ENCODE measurements at places on chromosomes 13 and 19.

DNA sequence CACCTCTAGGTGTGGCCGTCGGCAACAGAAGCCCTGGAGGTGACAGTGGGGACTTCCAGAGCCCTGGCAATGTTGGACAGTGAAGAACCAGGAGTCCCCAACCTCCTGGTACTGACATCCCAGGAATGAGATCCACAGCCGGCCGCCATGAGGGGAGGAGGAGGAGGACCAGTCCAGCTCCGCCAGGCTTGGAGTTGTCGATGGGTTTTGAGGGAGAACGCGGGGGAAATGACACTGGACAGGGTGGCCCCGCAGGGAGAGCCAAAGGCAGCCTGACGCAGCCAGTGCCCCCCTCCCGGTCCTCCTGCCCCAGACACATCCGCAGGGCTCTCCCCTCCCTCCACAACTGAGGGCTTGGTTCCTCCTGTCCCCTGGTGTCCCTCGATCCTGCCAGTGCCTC, 57.9 kb downstream of the SPACA7 start:
- no peak for DNase-seq

GRCh38 chr13:96481482-96481881, 391.6 kb downstream of the HS6ST3 start:
- DNase-seq: no peak

- DNase-seq: no peak
These were observed 1135.0 kb downstream of the SLITRK1 start for GRCh38 chr13:82747291-82747690.

DNA sequence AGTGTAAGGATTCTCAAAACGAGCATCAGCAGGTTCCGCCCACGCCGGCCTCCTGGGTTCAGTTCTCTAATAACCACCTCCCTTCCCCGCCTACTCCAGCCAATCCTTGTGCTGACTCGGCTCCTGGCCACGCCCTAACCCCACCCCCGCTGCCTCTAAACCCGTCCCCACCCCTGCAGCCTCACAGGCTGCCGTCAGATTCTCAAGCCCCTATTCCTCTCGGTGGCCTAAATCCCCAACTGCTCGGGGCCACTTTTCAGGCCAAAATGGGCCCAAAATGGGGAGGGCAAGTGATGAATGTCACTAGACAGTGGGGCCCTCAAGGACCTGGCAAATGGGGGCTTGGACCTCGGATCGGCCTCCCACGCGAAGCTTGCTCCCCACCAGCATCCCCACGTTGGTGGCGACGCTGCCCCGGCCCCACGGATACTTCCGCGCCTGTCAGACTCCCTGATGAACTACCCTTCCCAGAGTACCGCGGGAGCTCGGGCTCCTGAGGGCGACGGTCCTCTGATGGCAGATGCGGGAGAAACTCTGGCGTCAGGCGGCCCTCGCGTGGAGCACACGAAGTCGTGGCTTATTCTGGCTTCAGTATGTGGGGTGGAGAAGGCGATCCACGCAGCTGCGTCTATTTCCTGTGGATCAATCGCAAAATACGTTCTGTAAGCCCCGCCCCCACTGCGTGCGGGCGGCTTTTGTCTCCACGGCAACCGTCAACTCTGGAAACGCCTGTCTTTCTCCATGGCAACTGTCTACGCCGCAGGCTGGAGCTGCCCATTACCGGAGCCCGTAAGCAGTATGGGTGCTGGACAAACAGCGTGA, 24.8 kb downstream of the ZNF473 start:
- DNase-seq: peak; percentile 58

GRCh38 chr19:31817971-31818797, 468.9 kb upstream of the TSHZ3 start:
- DNase-seq: no peak

DNA sequence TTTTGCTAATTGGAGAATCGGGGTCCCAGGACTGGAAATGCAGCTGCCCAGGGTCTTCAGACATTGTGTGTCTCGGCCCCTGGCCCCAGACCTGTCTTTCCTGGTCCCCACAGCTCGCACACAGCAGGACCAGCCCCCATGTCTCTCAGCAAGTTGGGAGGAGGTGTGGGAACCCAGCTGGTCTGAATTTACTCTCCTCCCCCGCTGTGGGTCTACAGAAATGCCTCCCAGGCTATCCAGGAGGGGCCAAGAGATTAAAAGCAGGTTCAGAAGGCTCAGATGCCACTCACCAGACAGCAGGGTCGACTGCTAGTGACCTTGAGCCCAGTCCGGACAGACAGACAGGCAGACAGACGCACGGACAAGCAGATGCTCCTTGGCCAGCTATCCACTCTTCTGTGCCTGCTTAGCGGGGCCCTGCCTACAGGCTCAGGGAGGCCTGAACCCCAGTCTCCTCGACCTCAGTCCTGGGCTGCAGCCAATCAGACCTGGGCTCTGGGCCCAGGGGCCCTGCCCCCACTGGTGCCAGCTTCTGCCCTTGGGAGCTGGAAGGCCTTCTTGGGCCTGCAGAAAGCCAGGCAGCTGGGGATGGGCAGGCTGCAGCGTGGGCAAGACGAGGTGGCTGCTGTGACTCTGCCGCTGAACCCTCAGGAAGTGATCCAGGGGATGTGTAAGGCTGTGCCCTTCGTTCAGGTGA, at the start of gene DAND5:
Gene DAND5 (plus strand): TSS at position 285 of the 697 bp plus-strand sequence. CDS start 85 bp downstream, at position 370.
- no peak for DNase-seq

DNA sequence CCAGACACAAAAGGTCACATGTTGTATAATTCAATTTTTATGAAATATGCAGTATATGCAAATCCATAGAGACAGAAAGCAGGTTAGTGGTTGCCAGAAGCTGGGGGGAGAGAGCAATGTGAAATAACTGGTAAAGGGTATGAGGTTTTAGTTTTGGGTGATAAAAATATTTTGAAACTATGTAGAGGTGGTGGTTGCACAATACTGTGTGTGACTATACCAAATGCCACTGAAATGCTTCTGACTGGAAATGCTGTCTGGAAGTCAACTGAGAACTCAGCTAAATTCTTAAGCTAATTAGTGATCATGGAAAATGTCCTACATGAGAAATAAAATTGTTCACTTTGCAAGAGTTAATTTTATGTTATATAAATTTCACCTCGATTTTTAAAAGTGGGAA, 65.3 kb upstream of the RXFP2 start:
- DNase-seq: no peak

DNA sequence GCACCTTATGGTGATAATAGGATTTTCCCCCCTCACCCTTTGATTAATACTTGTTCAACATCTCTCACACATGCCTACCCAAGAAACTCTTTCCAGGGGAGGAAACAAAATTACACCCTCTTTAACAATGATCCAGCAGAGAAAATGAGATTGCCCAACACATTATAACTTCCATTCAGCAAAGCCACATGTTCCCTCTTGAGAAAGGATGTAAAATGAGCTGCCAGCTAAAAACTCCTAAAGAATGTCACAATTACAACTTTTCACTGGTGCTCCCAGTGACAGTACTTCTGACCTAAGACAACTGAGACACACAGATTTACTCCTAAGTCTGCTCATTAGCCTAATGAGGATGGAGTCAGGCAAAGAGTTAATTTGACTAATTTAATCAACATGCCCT, 621.4 kb downstream of the DIAPH3 start:
- DNase-seq: no peak

DNA sequence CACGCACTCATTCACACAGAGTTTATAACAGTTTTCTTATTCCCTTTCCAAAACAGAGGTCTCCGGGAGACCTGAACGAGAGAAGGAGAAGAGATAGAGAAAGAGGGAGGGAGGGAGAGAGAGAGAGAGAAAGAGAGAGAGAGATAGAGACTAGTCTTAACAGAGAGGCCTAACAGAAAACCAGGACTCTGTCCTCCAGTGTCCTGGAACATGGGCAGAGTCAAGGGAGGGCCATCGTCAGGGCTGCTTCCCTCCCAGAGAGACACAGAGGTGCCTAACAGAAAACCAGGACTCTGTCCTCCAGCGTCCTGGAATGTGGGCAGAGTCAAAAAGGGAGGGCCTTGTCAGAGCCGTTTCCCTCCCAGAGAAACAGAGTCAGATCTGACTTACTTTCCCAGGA, 78.7 kb downstream of the WTIP start:
- DNase-seq: no peak

DNA sequence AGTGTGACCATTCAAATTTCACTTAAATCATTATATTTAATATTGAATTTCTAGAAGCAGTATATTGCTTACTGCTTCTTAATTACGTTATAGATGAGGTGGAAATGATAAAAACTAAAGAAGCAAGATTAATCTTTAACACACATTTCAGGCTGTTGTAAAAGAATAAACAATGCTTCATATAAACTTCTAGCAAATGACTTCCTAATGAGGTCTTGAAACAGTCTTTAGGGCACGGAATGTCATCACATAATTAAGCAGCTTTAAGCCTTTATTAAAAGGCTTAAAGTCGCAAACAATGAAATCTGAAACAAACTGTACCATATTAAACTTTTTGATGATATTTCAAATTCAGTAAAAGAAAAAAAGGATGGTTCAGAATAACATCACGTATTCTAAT, 1.9 kb downstream of the SLITRK6 start:
- no peak for DNase-seq

DNA sequence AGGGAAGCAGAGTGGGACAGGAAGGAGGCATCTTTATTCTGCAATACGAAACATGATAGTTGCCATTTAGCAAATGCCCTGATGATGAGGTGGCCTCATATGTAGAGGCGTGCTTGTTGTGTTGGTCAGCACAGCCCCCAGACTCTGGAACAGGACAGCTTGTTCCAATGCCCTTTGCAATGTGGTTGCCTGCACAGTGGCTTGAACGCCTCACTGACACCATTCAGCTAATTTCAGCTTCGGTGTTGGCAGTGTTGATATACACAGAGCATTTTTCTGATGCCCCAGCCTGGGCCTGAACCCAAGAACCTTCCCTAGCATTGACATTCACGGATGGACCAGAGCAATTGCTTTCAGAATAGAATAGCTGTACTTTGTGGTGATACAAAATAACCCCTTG, 133.3 kb downstream of the HS6ST3 start:
- DNase-seq: no peak

DNA sequence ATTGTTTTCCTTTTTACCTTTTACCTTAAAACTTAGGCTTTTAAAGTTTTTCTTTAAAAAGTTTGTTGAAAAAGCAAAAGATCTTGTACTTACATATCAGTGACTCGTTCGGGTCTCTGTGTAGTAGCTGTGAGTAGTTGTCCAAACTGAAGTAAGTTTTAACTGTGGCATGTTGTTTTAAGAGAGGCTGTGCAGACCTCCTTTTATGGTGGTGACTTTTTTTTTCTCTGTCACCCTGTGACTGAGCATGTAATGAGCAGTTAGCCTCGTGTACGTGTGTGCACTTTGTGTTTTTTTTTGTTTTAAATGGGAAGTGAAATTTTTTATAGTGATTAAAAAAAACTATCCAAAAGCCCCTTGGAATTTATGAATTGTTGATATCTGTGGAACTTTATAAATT, at the start of gene GPR183:
Gene GPR183 (minus strand): TSS at position 153 of the 400 bp plus-strand sequence. CDS start 11,254 bp downstream, outside the sequence.
- no peak for DNase-seq

DNA sequence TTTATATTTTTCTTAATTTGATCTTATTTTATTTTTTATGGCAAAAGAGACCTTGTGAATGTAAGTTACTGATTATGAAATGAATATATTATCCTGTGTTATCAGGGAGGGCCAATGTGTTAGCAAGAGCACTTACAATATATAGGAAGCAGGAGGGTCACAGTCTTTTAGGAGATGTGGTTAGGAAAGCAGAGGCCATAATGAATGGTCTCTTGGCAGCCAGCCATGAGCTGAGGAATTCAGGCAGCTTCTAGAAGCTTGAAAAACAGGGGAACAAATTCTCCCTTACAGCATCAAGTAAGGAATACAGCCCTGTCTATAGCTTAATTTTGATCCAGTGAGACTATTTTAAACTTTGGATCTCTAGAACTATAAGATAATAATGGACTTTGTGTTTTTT, 2374.6 kb downstream of the PCDH9 start:
- no peak for DNase-seq

DNA sequence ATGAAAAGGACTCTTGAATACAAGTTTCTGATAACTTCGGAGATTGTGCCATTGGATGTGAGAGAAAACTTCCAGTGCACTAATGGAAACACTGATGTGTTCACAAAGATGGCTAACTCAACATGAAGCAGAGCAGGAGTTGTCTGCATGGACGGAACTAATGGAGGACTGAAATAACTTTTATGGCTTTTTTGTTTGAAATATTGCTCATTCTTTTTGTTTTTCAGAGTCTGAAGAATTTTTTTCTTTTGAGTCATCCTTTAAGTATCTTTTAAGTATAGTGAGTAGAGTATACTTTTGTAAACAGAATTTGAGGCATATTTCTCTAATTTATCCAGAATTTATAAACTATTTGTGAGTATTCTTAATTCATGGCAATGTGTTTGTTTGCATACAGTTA, 25.7 kb downstream of the CRYL1 start:
- no peak for DNase-seq

DNA sequence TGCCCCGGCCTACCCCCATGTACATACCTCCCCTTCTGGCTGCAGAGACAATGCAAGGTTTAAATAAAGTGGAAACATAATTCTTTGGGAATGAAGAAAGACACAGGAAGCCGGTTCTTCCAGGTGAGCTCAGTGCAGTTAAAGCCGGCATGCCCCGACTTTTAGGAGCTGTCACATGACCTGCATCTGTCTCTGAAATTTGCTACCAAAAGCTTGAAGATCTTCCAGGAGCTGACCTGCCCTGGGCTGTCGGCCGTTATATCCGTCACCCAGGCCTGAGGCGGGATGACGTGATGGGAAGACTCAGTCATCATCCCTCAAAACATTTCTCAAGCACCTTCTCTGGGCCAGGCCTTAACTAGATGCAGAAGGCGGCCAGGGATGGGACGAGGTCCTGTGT, 10.3 kb downstream of the RAB8A start:
- DNase-seq: no peak

- DNase-seq: no peak
These were observed 1.2 kb upstream of the DCLK1 start for GRCh38 chr13:36132376-36132775.

DNA sequence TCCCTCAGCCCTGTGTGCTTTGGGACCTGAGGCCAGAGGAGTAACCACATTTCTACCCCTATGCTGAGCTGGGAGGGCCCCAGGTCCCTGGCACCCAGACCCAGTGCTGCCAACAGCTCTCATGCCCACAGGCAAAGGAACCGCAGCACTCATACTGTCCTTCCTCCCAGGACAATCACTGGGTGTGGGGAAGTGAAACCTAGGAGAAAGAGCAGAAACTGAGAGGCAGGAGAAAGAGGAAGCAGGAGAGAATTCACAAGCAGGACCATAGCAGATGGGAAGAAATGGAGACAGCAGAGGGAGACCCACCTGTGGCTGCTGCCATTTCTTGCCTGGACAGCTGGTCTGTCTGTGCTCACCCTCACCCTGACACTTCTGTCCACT, 18.9 kb downstream of the CCDC97 start:
- no peak for DNase-seq
